ENCODE measurements at places on chromosomes 3 and 15.

GRCh38 chr3:123735456-123735855 is 148.7 kb downstream of the MYLK start:
- DNase-seq, result no peak

GRCh38 chr3:10173926-10174435 is 9.3 kb downstream of the IRAK2 start:
- DNase-seq, result no peak

DNA sequence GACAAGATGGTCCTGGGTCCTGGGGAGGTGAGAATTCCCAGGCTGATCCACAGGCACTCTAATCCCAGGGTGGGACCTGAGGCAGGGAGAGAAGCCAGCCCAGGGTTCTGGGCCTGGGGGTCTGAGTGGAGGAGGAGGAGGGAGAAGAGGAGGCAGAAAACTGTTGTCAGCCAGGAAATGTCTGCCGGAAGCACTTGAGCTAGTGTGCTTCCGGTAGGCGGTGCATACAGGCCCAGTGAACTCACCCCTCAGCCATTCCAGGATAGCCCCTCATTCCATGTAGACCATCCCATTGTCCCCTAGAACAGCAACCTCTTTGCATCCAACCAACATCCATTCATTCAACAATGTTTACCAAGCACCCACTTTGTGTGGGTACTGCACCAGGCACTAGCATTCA is 47.9 kb upstream of the LCTL start:
- DNase-seq, result no peak

DNA sequence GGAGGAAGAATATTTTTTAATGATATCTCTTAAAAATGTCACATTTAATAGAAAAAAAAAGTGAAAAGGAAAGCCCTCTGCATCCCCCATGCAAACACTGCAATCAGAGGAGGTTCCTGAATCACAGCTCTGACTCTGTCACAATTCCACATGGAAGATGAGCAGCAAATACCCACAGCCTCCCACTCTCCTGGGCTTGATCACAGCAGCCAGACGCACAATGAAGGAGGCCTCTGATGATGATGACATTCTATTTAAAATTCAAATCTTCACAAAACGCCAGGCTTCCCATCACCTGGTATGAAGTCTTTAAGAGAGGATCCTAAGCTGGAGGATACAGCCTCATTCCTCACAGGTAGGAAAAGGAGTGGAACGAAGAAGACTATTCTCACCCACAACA is 9.1 kb upstream of the DIS3L start:
- no peak for DNase-seq

DNA sequence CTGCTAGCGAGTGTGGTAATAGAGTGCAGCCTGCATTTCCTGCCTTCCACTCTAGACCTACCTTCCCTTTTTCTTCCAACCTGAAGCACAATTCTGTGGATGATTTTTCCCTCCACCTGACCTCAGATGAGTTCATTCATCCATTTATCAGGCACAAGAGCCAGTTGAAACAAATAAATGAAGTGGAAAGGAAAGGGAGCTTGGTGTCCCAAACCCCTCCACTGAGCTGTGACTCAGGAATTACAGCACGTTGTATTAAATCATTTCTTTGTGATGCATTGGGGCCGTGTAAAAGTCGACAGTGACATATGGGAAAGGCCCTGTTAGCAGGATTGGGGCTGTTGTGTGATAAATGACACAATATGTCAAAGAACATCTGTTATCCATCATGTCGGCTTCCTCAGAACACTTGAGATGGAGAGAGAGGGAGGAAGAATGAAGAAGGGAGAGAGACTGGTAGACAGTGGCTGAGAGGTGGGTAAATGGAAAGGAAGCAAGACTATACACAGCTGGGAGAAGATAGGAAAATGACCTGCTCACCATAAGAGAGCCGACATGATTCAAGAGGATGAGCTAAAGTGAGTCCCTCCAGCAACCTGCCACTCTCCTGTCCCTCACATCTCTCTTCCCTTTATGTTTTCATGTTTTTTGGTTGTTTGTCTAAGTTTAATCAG is 366.0 kb downstream of the AGBL1 start:
- no peak for DNase-seq

DNA sequence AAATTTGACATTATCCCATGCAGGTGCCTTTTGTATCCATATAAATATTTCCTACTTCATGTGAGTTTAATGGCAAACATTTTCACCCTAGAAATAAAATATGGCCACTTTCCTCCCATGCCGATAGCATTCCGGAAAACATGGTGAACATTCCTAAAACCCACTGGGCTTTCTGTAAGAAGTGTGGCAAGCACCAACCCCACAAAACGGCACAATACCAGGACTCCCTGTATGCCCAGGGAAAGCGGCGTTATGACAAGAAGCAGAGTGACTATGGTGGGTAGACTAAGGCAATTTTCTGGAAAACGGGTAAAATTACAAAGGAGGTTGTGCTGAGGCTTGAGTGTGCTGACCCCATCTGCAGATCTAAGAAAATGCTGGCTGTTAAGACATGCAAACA is 7.6 kb downstream of the ANXA2 start:
- DNase-seq, result no peak

DNA sequence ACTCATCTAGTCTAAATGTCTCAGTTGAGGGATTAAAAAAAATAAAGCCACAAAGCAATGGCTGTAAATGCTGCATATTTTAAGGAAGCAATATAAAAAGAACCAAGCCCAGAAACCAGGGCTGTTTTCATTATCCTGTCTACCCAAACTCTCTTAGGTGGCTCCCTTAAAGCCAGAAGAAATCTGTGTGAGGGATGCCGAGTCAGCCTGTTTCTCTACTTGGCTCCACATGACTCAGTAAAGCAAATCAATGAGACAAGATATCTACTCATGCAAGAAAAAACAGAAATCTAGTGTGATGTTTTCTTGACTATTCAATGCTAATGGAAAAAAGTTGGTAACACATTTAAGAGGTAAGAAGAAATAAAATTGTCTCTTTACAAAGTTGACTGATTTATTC is 296.2 kb downstream of the ZBTB20 start:
- no peak for DNase-seq

DNA sequence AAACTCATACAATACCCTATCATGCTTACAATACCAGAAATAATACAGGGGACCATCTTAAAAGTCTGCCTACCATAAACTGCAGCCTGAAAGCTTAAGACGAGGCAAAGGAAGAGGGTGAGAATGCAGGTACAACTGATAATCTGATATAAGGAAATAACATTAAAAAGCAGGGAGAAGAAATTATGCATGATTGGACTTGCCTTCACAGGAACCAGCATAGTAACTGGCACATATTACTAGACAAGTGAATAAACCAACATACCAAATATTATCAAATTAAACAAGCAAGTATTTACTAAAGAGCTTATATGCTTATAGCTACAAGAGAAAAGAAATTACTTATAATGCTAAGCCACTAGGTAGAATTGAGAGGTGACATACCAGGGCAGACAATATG is 18.7 kb downstream of the ANKRD28 start:
- DNase-seq, result no peak

DNA sequence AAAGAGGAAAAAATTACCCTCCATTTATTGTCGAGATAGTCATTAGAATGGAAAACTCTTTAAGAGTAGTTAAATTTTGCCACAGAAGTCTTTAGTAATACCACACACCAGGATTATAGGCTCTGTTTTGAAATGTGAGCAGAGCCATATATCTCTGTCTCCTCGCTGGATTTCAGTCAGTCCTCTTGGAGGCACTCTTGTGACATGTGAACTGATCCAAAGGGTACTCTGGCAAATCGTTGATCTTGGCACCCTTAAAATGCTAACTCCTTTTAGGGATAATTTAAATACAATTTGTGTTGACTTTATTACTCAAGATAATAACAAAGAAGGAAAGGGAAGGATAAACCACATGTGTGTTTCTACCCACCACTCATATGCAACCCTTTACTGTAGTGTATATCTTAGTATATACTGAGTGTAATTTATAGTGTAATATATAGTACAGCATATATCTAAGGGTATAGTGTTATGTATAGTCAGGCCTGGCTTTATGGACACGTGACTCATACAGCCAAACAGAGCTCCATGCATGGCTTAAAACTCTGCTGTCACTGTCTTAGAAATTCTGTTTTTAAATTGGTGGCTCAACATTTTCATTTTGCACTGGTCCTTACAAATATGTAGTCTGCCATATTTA is 12.3 kb upstream of the KPNA4 start:
- DNase-seq, result no peak

DNA sequence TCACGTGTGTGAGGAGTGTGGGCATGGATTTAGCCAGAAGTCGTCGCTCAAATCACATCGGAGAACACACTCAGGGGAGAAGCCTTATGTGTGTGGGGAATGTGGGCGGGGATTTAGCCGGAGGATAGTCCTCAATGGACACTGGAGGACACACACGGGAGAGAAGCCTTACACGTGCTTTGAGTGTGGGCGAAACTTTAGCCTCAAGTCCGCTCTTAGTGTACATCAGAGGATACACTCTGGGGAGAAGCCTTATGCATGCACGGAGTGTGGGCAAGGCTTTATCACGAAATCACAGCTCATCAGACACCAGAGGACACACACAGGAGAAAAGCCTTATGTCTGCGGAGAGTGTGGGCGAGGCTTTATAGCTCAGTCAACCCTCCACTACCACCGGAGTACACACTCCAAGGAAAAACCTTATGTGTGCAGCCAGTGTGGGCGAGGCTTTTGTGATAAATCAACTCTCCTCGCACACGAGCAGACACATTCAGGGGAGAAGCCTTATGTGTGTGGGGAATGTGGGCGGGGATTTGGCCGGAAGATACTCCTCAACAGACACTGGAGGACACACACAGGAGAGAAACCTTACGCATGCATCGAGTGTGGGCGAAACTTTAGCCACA is 28.1 kb downstream of the ZNF589 start:
- no peak for DNase-seq

- DNase-seq, result no peak
Measured at GRCh38 chr3:82493858-82494257, 732.4 kb upstream of the GBE1 start.

GRCh38 chr3:107651782-107652181 is 129.0 kb downstream of the BBX start:
- no peak for DNase-seq

GRCh38 chr3:127003175-127003555 is 20.2 kb downstream of the PLXNA1 start:
- DNase-seq, result no peak

- no peak for DNase-seq
Measured at GRCh38 chr3:66744986-66745385, 244.2 kb upstream of the LRIG1 start.

- DNase-seq, result no peak
Measured at GRCh38 chr15:47437491-47437890, 279.8 kb upstream of the SEMA6D start.

All from stimulated activated CD8-positive, alpha-beta memory T cell treated with anti-CD3 and anti-CD28 coated beads, Interleukin-4, amount 100 ng/mL, for 1 hour (primary cell).